ENCODE measurements at places on chromosomes 1 and 21.

GRCh38 chr1:83697961-83698360, 301.0 kb downstream of the TTLL7 start:
- H3K4me1 ChIP-seq = peaks cover 5% of the 10 kb centered on the region
- no peak overlapping the region for H3K4me3 ChIP-seq
- DNase-seq = no peak

DNA sequence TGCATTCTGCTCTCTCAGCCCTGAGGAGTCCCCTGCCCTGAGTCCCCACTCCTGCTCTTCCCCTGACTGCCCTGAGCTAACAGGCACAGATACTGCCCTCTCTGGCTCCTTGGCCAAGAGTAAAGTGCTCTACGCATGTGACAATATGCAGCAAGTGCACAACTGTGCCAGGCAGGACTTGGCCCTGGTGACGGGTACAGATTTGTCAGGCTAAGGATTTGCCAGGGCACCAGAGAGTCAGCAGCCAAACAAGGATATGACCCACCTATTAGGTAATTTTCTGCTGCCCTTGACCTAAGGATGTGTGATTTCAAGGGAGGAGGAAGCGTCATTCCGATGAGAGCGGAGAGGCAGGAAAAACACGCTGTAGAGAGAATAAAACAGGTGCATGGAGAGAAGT, 339.0 kb downstream of the PTPRU start:
- peaks cover 7% of the 10 kb centered on the region for H3K27me3 ChIP-seq
- H3K36me3 ChIP-seq = no peaks in the 10 kb centered on the region
- no peak overlapping the region for H3K4me3 ChIP-seq
- peaks cover 3% of the 10 kb centered on the region for H3K4me1 ChIP-seq
- DNase-seq = no peak

DNA sequence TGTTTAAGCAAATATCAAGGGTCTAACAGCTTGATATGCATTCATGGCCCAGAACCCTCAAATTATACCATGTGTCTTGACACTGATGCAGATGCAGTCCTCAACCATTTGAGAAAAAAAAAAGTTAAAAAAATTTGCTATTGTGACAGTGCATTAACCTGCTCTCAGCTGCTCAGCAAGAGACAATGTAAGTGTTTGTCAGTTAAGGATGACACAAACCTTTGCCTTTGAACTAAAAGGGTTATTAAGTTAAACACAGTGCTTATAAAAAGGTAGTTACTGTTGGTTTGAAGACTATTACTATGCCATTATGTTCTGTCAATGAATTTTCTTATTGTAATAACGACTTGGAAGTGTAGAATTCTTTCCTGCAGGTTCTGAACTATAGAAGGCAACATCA, 655.6 kb upstream of the NEGR1 start:
- H3K27ac ChIP-seq = no peak overlapping the region
- H3K36me3 ChIP-seq = no peaks in the 10 kb centered on the region
- DNase-seq = no peak
- no peaks in the 10 kb centered on the region for H3K4me1 ChIP-seq
- H3K27me3 ChIP-seq = no peaks in the 10 kb centered on the region

DNA sequence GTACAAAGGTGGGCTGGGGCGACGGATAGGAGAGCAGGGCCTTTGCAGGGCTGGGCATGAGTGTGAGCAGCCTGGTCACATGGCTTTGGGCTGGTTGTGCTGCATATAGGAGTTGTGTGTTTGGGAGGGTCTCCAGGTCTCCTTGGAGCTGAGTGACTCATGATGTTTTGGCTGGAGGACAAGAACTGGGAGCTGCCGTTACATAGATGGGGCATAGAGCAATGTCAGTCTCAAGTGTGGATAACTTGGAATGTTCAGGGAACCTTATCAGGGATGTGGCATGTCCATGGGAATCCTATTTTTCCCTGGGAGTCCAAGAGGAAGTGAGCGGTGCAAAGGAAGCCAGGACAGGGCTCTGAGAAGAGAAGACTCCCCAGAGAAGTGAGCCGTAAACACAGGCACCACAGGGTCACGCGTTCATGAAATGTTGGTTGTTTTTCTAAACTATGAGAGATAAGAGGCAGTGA, 136.4 kb upstream of the KCNE2 start:
- no peaks in the 10 kb centered on the region for H3K4me1 ChIP-seq
- DNase-seq = peak; percentile 16
- no peak overlapping the region for H3K27ac ChIP-seq
- no peaks in the 10 kb centered on the region for H3K27me3 ChIP-seq

- H3K36me3 ChIP-seq = peaks cover 18% of the 10 kb centered on the region
- peak; percentile 86 for DNase-seq
- H3K4me1 ChIP-seq = peaks cover 10% of the 10 kb centered on the region
- H3K27me3 ChIP-seq = peaks cover 3% of the 10 kb centered on the region
These were observed 862 bp downstream of the GSTM3 start for GRCh38 chr1:109739738-109740614.

- no peak overlapping the region for H3K27ac ChIP-seq
- H3K27me3 ChIP-seq = peaks cover 3% of the 10 kb centered on the region
- no peaks in the 10 kb centered on the region for H3K36me3 ChIP-seq
- peaks cover 31% of the 10 kb centered on the region for H3K4me1 ChIP-seq
These were observed 5.3 kb upstream of the SLC6A9 start for GRCh38 chr1:44036409-44037139.

- H3K4me3 ChIP-seq = no peak overlapping the region
- no peaks in the 10 kb centered on the region for H3K36me3 ChIP-seq
- no peak overlapping the region for H3K27ac ChIP-seq
These were observed 182.9 kb upstream of the ATP1B1 start for GRCh38 chr1:168923521-168924136.

DNA sequence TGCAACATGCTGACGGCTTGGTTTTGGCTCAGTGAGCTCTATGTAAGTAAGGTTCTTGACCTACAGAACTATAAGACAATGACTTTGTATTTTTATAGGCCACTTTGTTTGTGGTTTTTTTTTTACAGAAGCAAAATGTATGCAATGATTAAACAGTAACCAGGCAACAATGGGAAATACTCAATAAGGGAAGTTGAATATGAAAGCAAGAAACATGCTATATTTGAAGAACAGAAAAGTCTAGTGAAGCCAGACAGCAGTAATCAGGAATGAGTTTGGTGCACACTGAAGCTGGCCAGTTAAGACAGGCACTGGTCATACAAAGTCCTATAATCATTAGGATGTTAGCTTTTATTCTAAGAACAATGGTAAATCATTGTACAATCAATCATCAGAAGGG, 1926.8 kb downstream of the NCAM2 start:
- no peaks in the 10 kb centered on the region for H3K4me1 ChIP-seq
- no peak overlapping the region for H3K27ac ChIP-seq
- no peak overlapping the region for H3K4me3 ChIP-seq
- DNase-seq = no peak

DNA sequence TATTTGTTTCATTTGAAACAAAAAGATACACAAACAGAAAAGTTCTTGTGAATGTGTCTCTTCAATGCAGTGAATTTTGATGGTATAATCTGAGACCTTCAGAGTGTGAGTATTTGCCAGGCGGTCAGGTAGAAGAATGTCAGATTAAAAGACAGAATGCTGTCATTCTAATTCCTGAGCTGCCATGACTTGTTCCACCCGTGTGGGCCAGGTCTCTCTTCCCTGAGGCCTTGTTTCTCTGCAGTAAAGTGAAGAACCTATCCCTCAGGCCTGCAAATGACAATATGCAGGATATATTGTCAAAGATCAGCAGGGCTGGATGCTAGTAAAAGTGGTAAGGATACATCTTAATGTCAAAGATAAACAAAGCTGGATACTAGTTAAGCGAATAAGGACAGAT, 111.4 kb downstream of the ZP4 start:
- no peaks in the 10 kb centered on the region for H3K27me3 ChIP-seq
- no peaks in the 10 kb centered on the region for H3K4me1 ChIP-seq
- H3K27ac ChIP-seq = no peak overlapping the region

DNA sequence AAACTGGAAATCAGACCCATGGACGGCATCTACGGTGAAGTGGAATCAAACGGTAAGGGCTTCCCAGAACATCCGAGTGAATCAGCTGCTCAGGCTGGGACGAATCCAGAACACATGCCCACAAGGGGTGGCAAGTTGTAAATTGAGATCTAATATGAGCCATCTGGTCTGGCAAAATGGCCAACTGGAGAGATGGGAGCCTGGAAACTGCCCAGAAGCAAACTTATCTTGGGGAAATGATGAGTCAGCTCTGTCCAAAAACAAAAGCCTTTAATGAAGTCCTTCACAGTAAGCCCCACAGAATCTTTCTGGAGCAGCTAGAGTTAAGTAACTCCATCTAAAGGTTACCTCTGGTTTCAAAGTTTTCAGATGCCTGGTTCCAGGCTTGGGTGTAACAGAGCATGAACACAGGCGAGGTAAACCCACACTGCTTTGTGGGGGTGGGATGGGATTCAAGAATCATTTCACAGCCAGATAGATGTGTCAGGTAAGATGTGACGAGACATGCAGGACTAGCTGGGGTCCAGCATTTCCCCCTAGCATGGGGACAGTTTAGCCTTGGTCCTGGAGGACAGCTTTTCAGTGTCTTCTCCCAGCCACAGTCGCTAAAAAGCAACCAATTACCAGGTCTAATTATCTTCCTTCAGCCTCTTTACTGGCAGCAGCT, 10.5 kb upstream of the SRP9 start:
- peak; percentile 91 for DNase-seq
- peak overlapping the region; percentile 95 for H3K27ac ChIP-seq
- no peaks in the 10 kb centered on the region for H3K36me3 ChIP-seq
- H3K4me1 ChIP-seq = peaks cover 81% of the 10 kb centered on the region

- peak within 1 kb of the TSS; percentile 85 for H3K4me3 ChIP-seq
- peaks cover 4% of the 10 kb centered on the region for H3K4me1 ChIP-seq
- no peaks in the 10 kb centered on the region for H3K27me3 ChIP-seq
- H3K36me3 ChIP-seq = no peaks in the 10 kb centered on the region
These were observed at the start of gene SNX7 for GRCh38 chr1:98661544-98662355. SNX7 (plus strand) TSS chr1:98661721; CDS start chr1:98661732, 11 bp downstream.

DNA sequence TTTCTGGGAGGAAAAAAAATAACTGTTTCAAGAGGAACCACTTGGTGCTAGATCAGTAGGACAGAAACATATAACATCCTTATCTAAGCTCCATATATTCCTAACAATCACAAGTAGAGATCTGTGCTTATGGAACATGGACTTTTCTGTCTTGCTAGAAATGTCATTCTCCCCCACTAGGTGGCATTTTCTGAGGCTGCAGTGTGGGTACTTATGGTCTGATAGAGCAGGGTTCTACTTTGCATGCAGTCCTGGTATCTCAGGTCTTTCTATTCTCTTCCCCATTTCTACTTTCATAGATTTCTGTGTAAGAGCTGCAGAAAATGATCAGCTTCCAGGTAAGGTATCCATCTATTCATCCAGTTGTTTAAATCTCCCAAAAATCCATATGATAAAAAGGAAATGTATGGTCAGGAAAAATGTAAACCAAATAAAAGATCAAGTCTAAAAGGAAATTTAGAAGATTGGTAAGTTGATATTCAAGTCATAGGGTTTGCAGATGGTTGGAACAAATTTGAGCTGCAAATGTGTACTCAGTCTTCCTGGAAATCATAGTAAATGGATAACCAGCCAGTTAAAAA, 1.5 kb downstream of the ZNF684 start:
- H3K27ac ChIP-seq = no peak overlapping the region
- no peaks in the 10 kb centered on the region for H3K27me3 ChIP-seq
- peak; percentile 38 for DNase-seq
- no peaks in the 10 kb centered on the region for H3K36me3 ChIP-seq
- no peak overlapping the region for H3K4me3 ChIP-seq

DNA sequence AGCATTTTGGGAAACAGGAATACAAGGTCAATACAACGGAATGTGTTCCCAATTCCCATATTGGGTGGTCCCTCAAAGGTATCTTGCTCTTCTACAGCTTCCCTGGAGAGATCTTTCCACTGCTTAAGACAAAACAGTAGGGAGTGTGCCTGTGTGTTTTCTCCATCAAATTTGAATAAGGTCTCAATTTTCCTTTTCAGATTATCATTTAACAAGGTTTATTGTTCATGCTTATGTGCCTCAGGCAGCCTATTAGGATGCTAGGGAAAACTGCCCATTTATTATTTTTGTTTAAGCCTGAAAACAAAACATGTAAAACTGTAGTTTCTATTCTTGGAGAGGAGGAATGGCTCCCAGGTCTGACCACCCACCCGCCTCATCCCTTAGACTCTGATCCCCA, 622.7 kb downstream of the LMO4 start:
- H3K4me3 ChIP-seq = no peak overlapping the region
- H3K36me3 ChIP-seq = no peaks in the 10 kb centered on the region
- H3K27ac ChIP-seq = no peak overlapping the region
- peaks cover 6% of the 10 kb centered on the region for H3K4me1 ChIP-seq
- DNase-seq = no peak
- H3K27me3 ChIP-seq = no peaks in the 10 kb centered on the region

GRCh38 chr1:183952101-183952500, 85.4 kb downstream of the COLGALT2 start:
- H3K27ac ChIP-seq = no peak overlapping the region
- H3K4me3 ChIP-seq = no peak overlapping the region
- no peak for DNase-seq
- H3K4me1 ChIP-seq = peaks cover 5% of the 10 kb centered on the region
- H3K36me3 ChIP-seq = no peaks in the 10 kb centered on the region

DNA sequence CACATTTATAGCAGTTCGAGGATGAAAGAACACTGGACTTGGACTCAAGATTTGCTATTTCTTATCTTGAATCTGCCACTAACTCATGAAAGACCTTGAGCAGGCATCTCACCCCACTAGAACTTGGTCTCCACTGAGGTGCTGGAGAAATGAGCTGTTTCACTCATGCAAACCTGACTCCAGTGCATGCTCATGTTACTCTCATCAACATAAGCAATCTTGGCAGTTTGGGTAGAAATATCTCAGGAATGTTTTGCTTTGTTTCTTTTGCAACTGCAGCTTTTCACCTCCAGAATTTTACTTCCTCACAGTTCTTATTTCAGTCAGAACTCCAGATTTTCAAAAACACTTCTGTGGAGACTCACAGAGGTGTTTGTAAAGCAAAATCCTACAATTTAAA, 46.2 kb upstream of the DAB1 start:
- H3K36me3 ChIP-seq = no peaks in the 10 kb centered on the region
- H3K4me1 ChIP-seq = no peaks in the 10 kb centered on the region
- no peak overlapping the region for H3K4me3 ChIP-seq
- DNase-seq = peak; percentile 4
- no peak overlapping the region for H3K27ac ChIP-seq

DNA sequence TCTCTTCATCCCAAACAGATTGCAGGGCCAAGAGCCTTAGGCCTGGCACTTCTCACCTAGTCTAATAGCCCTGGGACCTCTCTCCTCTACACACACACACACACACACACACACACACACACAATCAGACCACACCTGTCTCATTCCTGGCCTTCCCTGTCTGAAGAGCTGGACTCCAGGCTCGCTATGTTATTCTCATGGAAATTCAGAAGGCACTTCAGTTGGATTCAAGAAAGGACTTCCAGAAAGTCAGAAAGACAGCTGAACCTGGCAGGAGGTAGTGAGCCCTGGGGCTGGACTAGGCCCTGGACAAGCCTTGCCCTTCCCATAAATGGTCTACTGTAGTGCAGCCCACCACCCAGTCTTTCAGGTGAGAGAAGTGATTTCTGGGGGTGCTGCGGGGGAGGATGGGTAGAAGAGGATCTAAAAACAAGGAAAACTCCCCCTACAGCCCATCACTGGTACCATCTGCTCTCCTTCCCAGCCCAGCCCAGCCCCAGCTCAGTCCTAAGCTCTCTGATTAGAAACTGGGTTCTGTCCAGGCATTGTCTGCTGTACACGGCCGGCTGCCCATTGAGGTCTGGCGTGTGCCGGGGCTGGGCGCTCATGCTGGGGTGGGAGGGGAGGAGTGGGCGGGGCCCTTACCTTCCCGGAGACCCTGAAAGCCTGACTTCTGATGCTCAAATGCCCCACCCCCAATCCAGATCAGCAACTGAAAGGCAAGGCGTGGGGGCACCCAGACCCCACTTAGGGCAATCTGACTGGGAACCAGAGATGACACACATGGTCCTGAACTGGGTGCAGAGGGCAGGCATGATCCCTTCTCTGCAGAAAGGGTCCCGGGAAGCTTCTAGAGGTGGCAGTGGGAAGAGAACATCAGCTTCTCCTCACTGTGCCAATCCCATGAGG, 2.5 kb downstream of the KIF21B start:
- peaks cover 28% of the 10 kb centered on the region for H3K27me3 ChIP-seq
- no peaks in the 10 kb centered on the region for H3K36me3 ChIP-seq
- DNase-seq = no peak
- no peak overlapping the region for H3K4me3 ChIP-seq

Measured in muscle of leg (tissue), 16 donors.